ENCODE measurements at places on chromosomes 13 and 19. TPM values are rescaled to one million over a fixed set of nuclear protein-coding genes. Genes with fewer than 3 reads are reported as not detected.

Gene VMAC
- 12.7 TPM for total RNA-seq

GRCh38 chr13:107817647-107818287, 397.6 kb downstream of the LIG4 start:
- DNase-seq: no peak

DNA sequence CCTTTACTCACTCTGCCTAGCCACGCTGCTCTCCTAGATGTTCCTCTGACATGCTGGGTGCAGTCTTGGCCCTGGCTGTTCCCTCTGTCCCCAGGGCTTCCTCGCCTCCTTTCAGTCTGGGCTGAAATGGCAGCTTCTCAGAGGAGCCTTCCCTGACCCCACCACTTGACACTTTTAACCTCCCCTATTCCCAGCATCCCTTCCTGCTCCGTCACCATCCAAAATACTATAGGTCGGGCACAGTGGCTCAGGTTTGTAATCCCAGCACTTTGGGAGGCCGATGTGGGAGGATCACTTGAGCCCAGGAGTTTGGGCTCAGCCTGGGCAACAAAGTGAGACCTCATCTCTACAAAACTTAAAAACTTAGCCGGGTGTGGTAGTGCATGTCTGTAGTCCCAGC, 2.6 kb downstream of the FAM187B start:
- DNase-seq: no peak

- DNase-seq: peak; percentile 51
These were observed 27.6 kb downstream of the ANKRD27 start for GRCh38 chr19:32647361-32647760.

DNA sequence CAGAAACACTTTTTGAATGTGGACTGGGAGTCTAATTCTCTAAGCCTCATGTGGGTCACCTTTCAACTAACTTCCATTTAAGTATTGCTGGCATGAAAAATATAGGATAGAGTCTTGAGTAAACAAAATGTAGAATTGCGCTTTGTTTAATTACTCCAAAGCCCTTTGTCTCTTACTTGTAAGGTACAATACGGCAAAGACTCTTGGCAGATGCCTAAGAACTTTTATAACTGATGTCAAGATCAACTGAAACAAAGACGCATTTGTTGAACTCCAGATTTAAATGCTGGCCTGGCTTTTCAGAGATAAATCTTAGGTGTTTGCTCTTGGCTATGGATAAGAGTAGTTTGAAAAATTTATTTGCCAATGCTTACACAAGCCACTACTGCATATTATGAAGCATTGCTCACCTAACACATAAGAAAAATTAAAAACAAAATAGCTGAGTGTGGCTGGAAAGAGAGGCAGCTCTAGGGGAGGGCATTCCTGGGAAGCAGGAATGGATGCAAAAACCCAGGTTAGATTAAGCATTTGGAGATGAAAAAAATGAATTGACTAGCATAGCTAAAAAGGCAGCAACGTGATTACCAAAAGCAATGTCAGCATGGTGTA, 107.3 kb upstream of the STARD13 start:
- no peak for DNase-seq
